ENCODE measurements at places on chromosomes 11 and 22. TPM values are rescaled to one million over a fixed set of nuclear protein-coding genes. Genes with fewer than 3 reads are reported as not detected.

MPZL2 gene
- total RNA-seq: 79.2 TPM

OR8D1 gene
- not detected for total RNA-seq

YPEL1 gene
- 0.26 TPM for total RNA-seq

ZP1 gene
- not detected for total RNA-seq

C11orf91 gene
- not detected for total RNA-seq

SYT12 gene
- total RNA-seq: 2.0 TPM

NAALADL1 gene
- total RNA-seq: 16.6 TPM

KCNQ1OT1 gene
- 0.53 TPM for total RNA-seq

SCUBE2 gene
- total RNA-seq: not detected

MIOX gene
- total RNA-seq: not detected

ACAD8 gene
- total RNA-seq: 13.3 TPM

BDNF gene
- 0.79 TPM for total RNA-seq

SMTNL1 gene
- not detected for total RNA-seq

GAL3ST1 gene
- total RNA-seq: 0.13 TPM

MPEG1 gene
- total RNA-seq: not detected

HBG1 gene
- total RNA-seq: not detected

CREBZF gene
- total RNA-seq: 57.7 TPM

PATE2 gene
- total RNA-seq: not detected

OR10S1 gene
- 0.26 TPM for total RNA-seq

CELSR1 gene
- total RNA-seq: 39.0 TPM

SCN3B gene
- 0.64 TPM for total RNA-seq

PHF21B gene
- total RNA-seq: not detected

TTC36 gene
- total RNA-seq: not detected

CRYAB gene
- total RNA-seq: not detected

SCGB1A1 gene
- total RNA-seq: not detected

ANGPTL5 gene
- total RNA-seq: not detected

LRRC32 gene
- total RNA-seq: 0.26 TPM

NXPE1 gene
- not detected for total RNA-seq

OR4D10 gene
- not detected for total RNA-seq

SUSD2 gene
- under 0.01 TPM for total RNA-seq

PARVG gene
- total RNA-seq: not detected

OR10A3 gene
- total RNA-seq: not detected

JHY gene
- total RNA-seq: 2.9 TPM

TRIM34 gene
- total RNA-seq: 2.9 TPM

TMEM41B gene
- 49.2 TPM for total RNA-seq

HDHD5 gene
- total RNA-seq: 41.9 TPM

DLG2 gene
- total RNA-seq: 0.26 TPM

LSP1 gene
- 0.26 TPM for total RNA-seq

LDHAL6A gene
- total RNA-seq: not detected

KCNJ5 gene
- total RNA-seq: 15.5 TPM

OTUB1 gene
- 51.1 TPM for total RNA-seq

FAT3 gene
- under 0.01 TPM for total RNA-seq

BRD1 gene
- total RNA-seq: 18.2 TPM

FXYD6 gene
- total RNA-seq: not detected

OR52A1 gene
- total RNA-seq: not detected
